ENCODE measurements at places on chromosomes 13 and 19. TPM values are rescaled to one million over a fixed set of nuclear protein-coding genes. Genes with fewer than 3 reads are reported as not detected.

The PBX4 gene
- 0.90 TPM for polyA plus RNA-seq

DNA sequence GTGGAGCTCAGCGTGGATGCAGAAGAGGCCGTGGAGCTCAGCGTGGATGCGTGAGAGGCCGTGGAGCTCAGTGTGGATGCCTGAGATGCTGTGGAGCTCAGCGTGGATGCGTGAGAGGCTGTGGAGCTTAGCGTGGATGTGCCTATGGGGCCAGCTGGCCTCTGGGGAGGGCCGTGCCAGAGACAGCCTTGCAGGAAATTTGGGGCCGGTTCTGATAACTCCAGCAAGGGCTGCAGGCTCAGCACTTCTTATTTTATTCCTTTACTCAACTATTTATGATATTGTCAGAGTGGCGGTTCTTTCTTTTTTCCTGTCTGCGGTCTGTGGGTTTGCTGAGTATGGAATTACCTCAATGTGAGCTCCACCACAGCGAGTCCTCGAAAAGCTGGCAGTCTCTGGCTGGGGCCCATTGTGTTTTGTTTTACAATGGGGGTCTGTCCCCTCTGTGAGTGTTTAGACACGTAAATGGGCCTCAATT, 17.8 kb upstream of the TMEM255B start:
- DNase-seq: no peak

GRCh38 chr13:50693727-50694126, 149.8 kb downstream of the DLEU7 start:
- DNase-seq: no peak

GRCh38 chr19:7483720-7484201, 5.1 kb downstream of the PEX11G start:
- DNase-seq: no peak

GRCh38 chr19:913080-913748, at the start of gene R3HDM4:
R3HDM4 (minus strand) TSS chr19:913219; CDS start chr19:913157, 62 bp downstream.
- DNase-seq: peak; percentile 54

The CACNG6 gene
- polyA plus RNA-seq: 7.3 TPM

The ZNF575 gene
- 2.2 TPM for polyA plus RNA-seq

DNA sequence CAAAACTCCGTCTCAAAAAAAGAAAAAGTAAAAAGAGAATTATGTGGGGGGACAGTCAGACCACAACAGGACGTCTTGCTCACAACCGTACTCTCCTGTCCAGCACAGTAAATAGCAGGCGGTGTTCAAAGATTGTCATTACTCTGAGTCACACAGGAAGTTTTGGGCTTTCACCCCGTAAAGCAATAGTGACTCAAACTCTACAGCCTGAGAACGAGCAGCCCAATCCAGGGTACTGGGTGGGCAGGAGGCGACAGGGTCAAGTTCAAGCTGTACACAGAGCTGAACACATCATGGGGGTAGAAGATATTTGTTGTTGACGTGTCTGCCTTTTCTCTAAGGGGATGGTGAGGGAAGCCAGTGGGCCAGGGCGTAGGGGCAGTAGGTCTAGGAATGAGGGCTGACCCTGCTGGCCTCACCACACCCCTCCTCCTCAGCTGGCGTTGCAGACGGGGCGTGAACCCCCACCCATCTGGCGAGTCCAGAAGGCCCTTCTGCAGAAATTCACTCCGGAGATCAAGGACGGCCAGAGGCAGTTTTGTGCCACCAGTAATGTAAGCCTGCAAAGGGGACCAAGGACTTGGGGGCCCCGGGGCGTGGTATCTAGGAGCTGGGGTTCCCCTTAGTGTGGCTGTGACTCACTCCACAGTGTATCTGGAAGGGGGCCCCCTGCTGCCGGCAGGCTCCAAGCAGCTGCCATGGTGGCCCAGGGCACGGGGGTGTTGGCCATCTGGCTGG, 23.3 kb downstream of the PRR12 start:
- DNase-seq: peak; percentile 78
